ENCODE measurements at places on chromosomes 1 and 21.
A peak's percentile ranks its signal among the peaks of the same experiment; 100 is the strongest.

- no peak for DNase-seq
Observed at GRCh38 chr1:8437347-8437746, 119.4 kb downstream of the SLC45A1 start.

GRCh38 chr1:160665330-160666078 is 18.7 kb upstream of the SLAMF1 start:
- DNase-seq = peak; percentile 30

DNA sequence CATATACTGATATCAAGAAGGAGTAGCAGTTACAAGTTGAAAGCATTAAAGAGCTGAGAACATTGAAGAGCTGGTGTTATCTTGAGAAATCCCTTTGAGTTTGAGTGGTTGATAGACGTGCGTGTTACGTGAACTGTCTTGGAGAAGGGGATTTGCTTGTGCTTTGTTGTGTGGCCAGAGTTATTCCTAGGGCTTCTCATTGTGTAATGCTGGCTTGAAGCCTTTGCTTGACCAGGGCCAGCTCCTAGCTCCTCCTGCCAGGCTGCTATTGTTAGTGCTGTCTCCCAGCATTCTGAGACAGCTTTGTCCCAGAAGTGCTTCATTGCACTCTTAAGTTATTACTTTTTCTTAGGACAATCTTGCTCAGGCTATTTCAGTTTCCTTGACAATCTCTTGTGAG is 116.2 kb upstream of the KCNK2 start:
- DNase-seq = no peak

DNA sequence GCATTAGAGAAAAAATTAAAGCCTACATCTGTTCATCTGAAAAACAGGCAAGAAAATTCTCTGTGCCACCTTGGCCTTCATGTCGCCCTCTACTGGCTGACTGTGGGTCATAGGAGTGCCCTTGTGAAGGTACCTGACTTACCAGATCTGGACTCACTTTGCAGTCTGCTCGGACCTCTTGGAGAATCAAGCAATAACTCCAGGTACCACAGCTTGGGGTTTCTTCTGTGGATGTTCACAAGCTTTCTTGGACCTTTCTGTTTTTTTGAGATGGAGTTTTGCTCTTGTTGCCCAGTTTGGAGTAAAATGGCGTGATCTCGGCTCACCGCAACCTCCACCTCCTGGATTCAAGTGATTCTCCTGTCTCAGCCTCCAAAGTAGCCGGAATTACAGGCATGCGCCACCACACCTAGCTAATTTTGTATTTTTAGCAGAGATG is 2.4 kb upstream of the PRAMEF18 start:
- peak; percentile 46 for DNase-seq

DNA sequence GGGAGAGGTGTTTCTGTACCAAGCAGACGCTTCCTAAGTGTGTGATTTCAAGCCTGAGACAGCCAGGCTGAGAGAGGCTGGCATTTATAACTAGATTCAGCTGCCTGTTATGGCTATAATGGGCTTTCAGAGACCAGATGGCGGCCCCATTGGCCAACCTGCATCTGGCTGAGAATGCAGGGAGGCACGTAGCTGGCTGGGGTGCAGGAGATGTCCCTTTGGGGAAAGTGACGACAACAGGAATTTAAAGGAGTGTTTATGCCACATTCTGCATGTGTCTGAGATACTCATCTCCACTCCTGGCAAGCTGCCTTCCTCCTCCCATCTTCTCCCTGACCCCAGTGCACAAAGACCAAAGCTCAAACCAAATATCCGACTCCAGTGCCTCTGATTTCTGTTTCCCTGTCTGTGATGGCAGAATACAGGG is 21.3 kb upstream of the CCDC190 start:
- DNase-seq = no peak

DNA sequence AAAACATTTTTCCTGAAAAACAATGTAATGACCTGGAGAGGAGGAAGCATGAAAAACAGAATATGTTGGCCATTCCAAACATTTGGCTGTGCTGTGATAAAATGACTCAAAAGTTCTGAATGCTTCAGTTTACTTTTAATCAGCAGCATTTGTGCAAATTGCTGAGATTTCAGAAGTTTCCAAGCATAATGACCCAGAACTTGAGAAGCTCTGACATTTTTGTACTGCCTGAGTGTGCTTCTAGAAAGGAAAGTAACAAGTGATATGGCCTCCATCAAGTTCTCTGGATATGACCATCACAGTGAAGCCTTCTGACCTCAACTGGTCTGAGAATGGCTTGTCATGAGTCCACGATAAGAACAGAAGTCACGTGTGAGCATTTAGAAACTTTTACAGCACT is 283.4 kb upstream of the ZRANB2 start:
- DNase-seq = no peak

- DNase-seq = no peak
Observed at GRCh38 chr1:102032534-102032933, 35.8 kb upstream of the OLFM3 start.

DNA sequence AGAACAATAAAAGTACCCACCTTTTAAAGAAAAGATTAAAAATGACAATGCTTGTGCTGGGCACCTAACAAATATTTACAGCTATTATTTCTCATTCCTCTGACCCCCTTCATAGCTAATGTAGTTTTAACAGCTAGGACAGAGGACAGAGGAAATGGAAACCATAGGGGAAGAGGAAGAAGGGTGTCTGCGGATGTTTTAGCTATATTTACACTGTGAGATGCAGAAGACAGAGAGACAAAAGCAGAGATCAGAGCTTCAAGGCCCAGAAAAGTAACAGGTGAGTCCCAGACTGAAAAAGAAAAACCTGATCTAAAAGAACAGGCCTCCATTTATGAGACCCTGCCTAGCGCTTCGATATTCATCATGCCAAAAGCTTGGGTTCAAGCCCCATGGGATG is 72.0 kb downstream of the ZNF281 start:
- DNase-seq = no peak

DNA sequence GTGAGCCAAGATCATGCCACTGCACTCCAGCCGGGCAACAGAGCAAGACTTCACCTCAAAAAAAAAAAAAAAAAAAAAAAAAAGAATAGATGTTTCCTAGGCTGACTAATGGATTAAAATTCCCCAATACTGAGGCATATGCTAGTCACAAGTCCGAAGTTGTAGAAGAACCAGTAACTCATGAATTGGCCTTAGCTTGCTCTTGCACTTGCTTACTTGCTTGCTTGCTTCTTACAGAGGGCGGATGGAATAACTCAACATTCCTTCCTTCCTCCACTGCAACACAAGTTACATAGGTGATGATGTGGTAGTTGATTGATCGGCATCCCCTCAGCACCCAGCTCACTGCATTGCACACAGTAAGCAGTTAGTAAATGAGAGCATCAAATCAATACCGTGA is 2.8 kb upstream of the TARS2 start:
- no peak for DNase-seq

GRCh38 chr1:112744009-112744578 is 29.0 kb upstream of the PPM1J start:
- no peak for DNase-seq

- no peak for DNase-seq
Observed at GRCh38 chr1:175062858-175063257, 4.8 kb upstream of the TNN start.

- no peak for DNase-seq
Observed at GRCh38 chr1:208939537-208940085, 643.9 kb upstream of the CAMK1G start.

- DNase-seq = no peak
Observed at GRCh38 chr1:40204856-40205255, 42.9 kb upstream of the TMCO2 start.

GRCh38 chr1:9588551-9589143 is at the start of gene TMEM201:
TMEM201 (plus strand) TSS chr1:9588911; CDS start chr1:9588931, 20 bp downstream.
- peak; percentile 91 for DNase-seq

DNA sequence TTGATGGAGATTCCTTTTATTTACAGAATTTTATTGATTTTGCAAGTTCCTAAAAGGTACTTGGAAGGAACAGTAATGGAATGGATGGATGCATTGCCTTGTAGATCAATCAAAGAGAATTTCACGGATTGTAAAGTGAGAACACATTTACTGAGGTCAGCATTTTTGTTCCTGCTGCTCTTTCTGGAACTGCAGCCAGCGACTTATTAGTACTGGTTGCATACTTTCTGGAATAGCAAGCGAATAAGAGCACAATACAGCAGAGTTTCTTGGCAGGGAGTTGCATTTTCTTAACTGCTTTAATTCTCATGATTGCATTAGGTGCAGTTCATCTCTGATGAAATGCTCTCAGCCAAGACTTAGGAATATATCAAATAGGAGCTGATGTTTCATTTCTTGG is 106.1 kb upstream of the CHODL start:
- DNase-seq = no peak

DNA sequence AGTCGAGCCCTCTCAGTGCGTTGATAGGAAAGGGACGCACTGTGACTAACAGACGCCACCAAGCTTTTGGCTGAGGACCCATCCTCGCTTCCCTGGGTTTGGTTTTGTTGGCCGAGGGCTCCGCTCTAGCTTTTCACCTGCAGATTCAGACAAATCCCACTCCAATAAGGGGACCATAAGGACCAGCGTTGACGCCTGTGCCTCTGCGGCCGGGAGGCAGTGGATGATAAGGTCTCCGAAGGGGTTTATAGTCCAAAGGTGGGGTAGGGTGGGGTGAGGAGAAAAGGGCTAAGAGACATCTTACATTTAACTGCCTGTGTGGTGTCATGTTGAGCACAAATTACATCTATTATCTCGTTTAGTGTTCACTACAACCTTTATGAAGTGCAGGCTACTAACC is 760 bp downstream of the PEX14 start:
- DNase-seq = no peak

DNA sequence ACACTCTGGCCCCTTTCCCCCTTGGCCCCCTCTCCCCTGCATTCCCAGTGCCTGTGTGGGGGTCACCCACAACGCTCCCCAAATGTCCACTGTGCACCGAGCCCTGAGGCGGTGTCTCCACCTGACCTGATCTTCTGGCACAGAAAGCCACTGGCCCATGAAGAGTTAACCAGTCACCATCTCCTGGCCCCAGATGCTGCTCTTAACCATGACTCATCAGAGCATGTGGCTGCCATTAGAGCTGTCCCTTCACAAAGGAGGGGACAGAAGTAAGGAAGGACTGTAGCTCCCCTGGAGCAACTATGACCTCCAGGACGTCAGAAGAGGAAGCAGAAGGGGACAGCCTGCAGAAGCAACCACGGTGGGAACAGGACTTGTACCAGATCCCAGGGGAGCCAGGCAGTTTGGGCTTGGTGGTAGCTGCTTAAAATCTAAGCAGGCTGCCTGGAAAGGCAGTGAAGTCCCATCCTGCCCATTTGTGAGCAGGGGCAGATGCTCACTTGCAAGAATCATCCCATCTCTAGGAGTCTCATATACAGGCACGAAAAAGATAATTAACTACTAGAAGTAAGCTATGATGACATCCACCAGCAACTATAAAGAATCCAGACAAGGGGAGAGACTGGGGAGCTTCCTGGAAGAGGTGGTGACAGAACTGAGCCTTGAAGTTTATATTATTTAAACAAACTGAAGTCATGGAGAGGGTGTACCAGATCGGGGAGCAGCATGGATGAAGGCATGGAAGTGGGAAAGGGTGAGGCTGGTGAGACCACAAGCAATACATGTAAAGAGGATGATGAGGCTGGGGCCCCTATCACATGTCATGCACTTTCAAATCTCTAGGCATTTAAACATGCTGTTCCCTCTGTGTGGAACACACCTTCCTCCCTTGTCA is 1.1 kb upstream of the TTC39A start:
- no peak for DNase-seq

- no peak for DNase-seq
Observed at GRCh38 chr1:203622486-203622885, 4.1 kb upstream of the ATP2B4 start.

DNA sequence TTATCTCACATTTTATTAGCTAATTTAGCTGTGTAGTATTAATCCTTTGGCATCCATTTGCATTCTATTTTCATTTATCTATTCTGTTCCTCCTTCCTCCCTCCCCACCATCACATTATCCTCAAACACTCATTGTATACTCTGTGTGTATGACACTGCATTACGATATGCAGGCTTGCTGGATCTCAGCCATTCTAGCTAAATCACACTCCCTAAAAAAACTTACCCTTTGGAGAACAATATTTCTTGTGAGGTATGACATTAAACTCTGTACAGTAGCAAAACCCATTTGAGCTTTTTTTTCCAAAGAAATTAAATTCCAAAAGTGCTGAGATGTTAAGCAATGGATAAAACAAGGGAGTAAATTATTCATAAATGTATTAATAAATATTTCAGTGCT is 11.4 kb upstream of the RAB3GAP2 start:
- no peak for DNase-seq

DNA sequence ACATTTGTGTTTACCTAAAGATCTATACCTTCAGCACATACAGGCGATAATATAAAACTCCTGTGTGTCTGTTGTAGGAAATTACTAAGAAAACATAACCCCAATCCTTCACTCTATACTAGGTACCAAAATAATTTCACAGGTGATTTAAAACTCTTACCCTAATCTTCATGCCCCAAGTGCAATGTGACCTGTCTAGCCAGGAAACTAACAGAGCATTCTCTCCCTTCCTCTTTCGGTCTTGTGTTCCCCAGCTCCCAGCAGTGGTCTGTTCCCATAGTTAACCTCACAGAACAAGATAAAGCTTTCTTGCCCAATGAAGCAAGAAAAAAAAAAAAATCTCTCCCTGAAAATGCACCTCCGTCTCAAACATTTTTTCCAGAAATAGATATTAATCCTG is 493.5 kb downstream of the DPYD start:
- no peak for DNase-seq
